ENCODE measurements at places on chromosomes 2 and 18. TPM values are rescaled to one million over a fixed set of nuclear protein-coding genes. Genes with fewer than 3 reads are reported as not detected.

ADCYAP1 gene
- total RNA-seq, result not detected

DNA sequence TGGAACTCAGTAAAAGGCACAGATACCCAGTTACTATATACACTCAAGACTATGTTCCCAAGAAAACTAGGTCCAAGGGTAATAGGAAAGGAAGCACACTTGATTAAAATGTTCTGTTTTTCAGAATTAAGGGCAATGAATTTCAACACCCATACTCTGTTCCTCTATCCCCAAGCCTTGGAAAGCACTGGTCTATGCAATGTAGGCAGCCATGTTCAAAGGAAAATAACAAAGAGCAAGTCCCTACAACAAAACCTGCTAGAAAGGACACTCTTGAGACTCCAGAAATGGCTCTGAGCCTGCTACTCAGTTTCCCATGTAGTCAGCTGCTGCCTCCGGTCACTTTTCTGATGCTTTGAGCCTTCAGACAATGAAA lies 6.8 kb downstream of the CYB5A start:
- no peak overlapping the region for H3K4me3 ChIP-seq
- peaks cover 11% of the 10 kb centered on the region for H3K36me3 ChIP-seq
- H3K27ac ChIP-seq, result no peak overlapping the region
- peaks cover 35% of the 10 kb centered on the region for H3K4me1 ChIP-seq

GRCh38 chr18:11760498-11761167 lies 71.6 kb downstream of the GNAL start:
- no peak overlapping the region for H3K4me3 ChIP-seq
- DNase-seq, result no peak
- no peak overlapping the region for H3K27ac ChIP-seq
- H3K36me3 ChIP-seq, result no peaks in the 10 kb centered on the region
- H3K27me3 ChIP-seq, result peaks cover 2% of the 10 kb centered on the region

GRCh38 chr2:216644842-216645635 lies 11.8 kb downstream of the IGFBP2 start:
- no peak overlapping the region for H3K27ac ChIP-seq
- peaks cover 7% of the 10 kb centered on the region for H3K4me1 ChIP-seq
- peaks cover 8% of the 10 kb centered on the region for H3K27me3 ChIP-seq

DNA sequence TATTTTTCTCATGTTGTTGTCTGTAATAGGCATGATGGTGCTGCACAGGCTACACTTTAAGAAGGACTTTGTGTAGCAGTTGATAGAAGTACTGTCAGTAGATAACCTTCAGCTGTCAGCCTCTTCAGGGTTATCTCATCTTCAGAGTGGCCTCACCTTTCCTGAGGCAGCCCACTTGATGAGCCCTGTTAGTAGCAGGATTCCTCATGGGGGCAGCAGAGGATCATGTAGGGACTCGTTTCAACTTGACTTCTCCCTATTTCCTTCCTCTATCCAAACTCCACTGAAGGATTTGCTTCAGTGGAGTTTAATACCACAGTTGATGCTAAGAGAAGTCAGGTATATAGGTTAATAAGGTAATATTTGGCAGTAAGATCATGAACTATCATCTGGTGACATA lies 530.3 kb upstream of the FSIP2 start:
- H3K27ac ChIP-seq, result no peak overlapping the region
- H3K36me3 ChIP-seq, result no peaks in the 10 kb centered on the region
- H3K4me3 ChIP-seq, result no peak overlapping the region
- H3K4me1 ChIP-seq, result no peaks in the 10 kb centered on the region
- H3K27me3 ChIP-seq, result no peaks in the 10 kb centered on the region
- no peak for DNase-seq

DNA sequence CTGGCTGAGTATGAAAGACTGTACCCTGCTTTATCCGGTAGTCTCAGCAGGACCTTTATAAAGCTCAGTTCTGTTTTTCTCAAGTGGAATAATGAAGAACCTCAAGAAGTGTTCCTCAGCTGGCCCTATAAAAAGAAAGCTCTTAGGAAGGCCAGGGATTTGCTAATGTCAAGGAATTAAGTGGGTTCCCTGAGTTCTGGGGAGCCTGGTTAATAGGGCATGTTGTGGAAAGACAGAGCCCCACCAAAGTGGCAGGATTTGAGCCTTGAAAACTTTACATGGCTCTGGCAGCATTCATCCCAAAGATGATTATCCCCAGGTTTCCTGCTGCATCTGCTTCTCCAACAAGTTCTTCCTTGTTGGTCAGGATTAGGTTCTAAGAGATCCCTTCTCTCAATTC lies 6.9 kb upstream of the DYSF start:
- no peak overlapping the region for H3K27ac ChIP-seq
- peaks cover 3% of the 10 kb centered on the region for H3K36me3 ChIP-seq
- no peak overlapping the region for H3K4me3 ChIP-seq

DNA sequence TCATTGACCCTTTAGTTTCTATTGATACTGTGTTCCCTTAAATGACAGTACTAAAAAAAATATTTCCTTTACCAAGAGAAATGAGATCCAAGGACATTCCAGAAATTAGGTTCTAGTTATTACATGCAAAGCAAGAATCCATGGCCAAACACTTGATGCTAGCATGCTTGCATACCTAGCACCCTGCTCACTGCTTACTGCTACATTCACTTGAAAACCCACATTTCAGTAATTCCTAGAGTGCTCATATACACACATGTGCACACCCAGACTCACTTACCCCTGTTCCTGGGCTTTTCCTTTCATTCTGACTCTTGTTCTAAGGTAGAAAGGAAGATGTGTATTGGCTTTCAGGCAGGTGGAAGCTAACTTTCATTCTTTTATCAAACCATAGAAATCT lies 395.9 kb downstream of the THSD7B start:
- H3K4me3 ChIP-seq, result no peak overlapping the region
- H3K36me3 ChIP-seq, result no peaks in the 10 kb centered on the region
- no peak overlapping the region for H3K27ac ChIP-seq
- H3K27me3 ChIP-seq, result no peaks in the 10 kb centered on the region
- DNase-seq, result no peak

- peaks cover 40% of the 10 kb centered on the region for H3K36me3 ChIP-seq
- no peak overlapping the region for H3K4me3 ChIP-seq
- H3K27me3 ChIP-seq, result no peaks in the 10 kb centered on the region
- no peak for DNase-seq
Observed at GRCh38 chr18:70028084-70028483, 80.4 kb upstream of the CD226 start.

DNA sequence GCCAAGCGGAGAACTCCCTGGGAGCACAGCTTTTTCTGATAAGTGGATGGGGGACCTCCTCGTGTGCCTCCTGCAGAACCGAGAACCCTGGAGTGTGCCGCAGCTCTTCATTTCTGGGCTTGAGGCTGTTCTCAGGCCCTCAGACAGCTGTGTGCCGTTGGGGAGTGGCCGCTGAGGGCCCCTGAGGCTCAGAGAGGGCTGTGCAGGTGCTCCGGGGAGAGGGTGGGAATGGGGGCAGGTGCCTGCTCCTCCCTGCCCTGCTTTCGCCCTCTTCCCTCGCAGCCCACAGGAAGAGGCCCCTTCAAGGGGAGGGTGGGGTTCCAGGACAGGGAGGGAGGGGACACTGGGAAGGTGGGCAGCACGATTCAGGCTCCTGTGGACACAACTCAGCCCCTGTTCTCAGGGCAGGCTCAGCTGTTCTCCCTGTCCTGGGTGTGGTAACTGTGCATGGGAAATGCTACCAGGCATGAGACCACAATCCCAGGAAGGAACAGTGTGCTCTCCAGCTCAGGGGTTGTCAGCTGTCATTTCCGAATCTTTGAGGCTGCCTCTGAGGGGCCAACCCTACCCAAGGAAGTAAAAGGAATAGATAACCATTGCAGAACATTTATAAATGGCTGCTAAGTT lies 11.3 kb downstream of the LCT start:
- no peak for DNase-seq
- peaks cover 38% of the 10 kb centered on the region for H3K36me3 ChIP-seq
- H3K27me3 ChIP-seq, result no peaks in the 10 kb centered on the region
- H3K4me3 ChIP-seq, result no peak overlapping the region

DNA sequence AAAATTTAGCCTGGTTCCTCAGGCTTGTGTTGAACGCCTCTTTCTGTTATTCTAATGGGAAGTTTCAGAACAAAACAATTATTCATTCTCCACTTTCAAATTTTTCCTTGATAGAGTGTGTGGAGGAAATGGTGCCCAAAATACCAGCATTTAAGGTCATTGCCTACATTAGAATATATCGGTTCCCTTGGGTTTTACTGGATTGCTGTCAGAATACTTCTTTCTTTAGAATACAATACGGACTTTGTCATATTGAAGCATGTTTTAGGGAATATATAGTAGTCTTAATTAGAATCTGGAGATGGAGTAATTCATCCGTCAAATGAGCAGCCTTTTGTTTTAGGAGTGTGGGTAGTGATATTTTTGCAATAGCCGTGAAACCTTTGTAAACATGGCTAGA lies 13.3 kb downstream of the LIMS1 start:
- H3K27me3 ChIP-seq, result no peaks in the 10 kb centered on the region
- no peak overlapping the region for H3K27ac ChIP-seq
- no peak overlapping the region for H3K4me3 ChIP-seq
- peaks cover 10% of the 10 kb centered on the region for H3K4me1 ChIP-seq

DNA sequence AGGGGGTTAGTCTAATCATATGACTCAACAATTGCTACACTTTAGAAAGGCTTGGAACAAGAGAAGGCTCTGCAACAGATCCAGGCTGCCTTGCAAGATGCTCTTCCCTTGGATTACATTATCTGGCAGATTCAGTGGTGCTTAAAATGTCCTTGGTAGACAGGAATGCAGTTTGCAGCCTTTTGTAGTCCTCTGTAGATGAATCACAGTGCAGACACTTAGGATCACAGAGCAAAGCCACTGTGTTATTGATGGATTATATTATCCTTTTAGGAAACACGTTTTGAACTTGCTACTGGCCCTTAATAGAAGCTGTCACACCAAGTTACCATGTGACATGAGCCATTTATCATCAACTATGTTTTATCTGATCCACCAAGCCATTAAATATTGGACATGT lies 152.2 kb downstream of the CBLN2 start:
- H3K4me3 ChIP-seq, result no peak overlapping the region
- H3K4me1 ChIP-seq, result no peaks in the 10 kb centered on the region
- no peaks in the 10 kb centered on the region for H3K27me3 ChIP-seq
- DNase-seq, result no peak

DNA sequence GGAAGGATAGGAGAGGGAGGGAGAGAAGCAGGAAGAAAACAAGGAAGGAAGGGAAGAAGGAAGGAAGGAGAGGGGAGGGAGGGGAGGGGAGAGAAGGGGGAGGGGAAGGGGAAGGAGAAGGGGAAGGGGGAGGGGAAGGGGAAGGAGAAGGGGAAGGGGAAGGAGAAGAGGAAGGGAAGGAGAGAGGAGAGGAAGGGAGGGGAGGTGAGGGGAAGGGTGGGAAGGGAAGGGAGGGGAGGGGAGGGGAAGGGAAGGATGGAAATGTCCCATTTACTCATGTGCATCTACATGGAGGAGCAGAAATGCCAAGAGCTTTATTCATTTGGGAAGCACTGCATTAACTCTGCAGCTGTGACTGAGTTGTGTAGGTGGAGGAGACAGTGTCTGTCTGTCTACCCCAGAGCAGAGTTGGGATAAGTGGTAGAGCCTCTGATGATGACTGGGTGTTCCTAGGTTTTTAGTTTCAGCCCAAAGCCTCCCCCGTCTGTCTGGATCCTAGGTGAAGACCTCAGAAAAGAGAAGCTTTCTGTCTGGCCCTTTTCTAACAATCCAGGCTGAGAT lies 131.3 kb downstream of the COL6A3 start:
- no peak overlapping the region for H3K27ac ChIP-seq
- DNase-seq, result no peak
- no peaks in the 10 kb centered on the region for H3K4me1 ChIP-seq
- no peaks in the 10 kb centered on the region for H3K36me3 ChIP-seq
- peaks cover 20% of the 10 kb centered on the region for H3K27me3 ChIP-seq
